Central memory CD4-positive, alpha-beta T cell (primary cell): ENCODE measurements at places on chromosomes 7 and 10.

DNA sequence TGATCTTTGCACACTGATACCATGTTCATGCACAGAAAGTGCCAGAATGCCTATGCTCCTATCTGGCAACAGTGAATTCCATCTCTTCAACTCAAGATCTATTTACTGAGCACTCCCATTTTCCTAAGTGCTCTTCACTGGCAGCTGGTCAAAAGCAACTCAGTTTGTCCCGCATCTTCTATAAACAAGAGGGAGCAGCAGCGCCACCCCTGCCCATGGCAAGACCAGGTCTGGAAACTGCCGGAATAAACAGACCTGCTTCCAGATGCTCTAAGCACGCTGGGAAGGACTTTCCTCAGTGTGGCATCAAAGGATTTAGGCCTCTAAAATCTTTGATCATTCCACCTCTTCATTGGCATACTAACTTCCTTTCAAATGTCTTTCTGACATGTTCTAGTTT, 104.4 kb upstream of the MACROH2A2 start:
- no peak for DNase-seq

GRCh38 chr10:125141150-125141859, 19.1 kb downstream of the CTBP2 start:
- DNase-seq, result no peak

DNA sequence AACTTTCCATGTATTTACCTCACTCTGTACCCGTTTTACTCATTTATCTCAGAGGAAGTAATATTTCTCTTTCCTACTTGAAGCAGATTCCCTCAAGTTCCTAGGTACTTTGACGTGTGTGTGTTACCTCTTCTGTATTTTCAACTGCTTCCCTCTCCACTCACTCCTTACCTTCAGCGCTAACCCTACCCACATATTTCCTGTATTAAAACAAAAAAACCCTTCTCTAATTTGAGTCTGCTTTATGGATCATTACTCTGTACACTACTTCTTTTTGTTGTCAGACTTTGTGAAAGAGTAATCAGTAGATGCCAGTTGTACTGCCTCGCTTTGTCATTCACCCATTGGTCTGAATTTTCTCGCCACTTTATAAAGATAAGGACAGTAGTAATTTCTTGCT, 74.0 kb downstream of the CDK13 start:
- no peak for DNase-seq

GRCh38 chr7:139566075-139566474, 42.6 kb downstream of the CLEC2L start:
- no peak for DNase-seq

GRCh38 chr7:7908622-7909145, 59.9 kb upstream of the GLCCI1 start:
- DNase-seq, result no peak

- DNase-seq, result no peak
These were observed 124.8 kb downstream of the PHTF2 start for GRCh38 chr7:77923419-77923818.

- no peak for DNase-seq
These were observed 24.0 kb downstream of the HABP2 start for GRCh38 chr10:113576852-113577251.

DNA sequence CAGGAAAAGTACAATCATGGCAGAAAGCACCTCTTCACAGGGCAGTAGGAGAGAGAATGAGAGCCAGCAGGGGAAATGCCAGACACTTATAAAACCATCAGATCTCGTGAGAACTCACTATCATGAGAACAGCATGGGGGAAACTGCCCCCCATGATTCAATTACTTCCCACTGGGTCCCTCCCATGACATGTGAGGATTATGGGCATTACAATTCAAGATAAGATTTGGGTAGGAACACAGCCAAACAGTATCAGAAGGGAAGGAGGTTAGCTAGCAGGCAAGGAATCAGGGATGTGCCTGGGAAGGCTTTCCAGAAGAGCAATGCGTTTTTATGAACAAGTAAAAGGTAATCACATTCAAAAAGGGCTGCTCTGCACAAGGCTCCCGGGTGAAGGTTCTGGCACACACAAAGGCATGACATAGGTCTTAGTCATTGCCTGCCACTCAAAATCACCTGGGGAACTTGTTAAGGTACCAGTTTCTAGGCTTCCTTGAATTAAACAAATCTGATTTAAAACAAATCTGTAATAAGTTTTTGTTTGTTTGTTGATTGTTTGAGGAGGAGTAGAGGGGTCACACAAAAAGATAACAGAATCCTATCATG, 40.9 kb downstream of the BMPER start:
- DNase-seq, result no peak

DNA sequence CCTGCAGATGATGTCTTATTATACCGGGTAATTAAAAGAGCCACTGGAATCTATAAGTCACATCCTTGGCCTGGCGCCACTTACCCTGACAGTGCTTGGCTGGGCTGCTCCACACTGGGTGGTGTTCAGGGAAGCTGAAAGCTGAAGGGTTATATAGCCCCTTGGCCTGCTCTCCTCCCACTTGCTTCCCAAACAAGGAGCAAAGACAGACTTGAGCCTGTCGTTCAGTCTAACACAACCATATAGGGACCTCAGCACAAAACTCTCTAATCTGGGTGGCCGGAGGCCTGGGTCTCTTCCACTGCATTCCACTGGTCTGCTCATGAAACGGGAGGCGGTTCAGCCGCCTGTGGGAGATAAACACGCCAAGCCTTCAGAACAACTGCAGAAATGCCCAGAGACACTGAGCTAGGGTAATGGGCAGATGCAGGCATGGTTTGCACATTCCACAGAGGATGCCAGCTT, at the start of gene ACTA2:
Gene ACTA2, minus strand, starts transcription at position 127 of the 465 bp plus-strand sequence. CDS start 3,843 bp downstream, outside the sequence.
- DNase-seq, result no peak

GRCh38 chr10:65843203-65843602, 1082.6 kb upstream of the LRRTM3 start:
- no peak for DNase-seq

DNA sequence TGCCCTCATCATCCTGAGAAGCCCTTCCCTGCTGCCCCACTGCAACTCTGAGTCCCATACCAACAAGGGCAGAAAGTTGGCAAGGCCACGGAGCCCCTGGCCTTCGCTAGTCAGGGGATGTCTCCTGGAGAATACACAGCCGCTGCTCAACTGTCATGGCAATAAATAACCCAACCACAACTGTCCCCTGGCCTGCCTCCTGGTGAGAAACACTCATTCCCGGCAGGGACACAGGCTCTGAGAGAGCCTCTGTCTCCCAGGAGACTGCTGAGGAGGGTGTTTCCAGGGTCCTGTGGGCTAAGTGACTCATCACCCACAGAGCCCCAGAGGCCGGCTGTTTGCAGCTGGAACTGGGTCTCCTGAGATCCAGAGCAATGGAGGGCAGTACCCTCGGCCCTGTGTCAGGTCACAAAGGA, 354.1 kb downstream of the TNS3 start:
- DNase-seq, result no peak

DNA sequence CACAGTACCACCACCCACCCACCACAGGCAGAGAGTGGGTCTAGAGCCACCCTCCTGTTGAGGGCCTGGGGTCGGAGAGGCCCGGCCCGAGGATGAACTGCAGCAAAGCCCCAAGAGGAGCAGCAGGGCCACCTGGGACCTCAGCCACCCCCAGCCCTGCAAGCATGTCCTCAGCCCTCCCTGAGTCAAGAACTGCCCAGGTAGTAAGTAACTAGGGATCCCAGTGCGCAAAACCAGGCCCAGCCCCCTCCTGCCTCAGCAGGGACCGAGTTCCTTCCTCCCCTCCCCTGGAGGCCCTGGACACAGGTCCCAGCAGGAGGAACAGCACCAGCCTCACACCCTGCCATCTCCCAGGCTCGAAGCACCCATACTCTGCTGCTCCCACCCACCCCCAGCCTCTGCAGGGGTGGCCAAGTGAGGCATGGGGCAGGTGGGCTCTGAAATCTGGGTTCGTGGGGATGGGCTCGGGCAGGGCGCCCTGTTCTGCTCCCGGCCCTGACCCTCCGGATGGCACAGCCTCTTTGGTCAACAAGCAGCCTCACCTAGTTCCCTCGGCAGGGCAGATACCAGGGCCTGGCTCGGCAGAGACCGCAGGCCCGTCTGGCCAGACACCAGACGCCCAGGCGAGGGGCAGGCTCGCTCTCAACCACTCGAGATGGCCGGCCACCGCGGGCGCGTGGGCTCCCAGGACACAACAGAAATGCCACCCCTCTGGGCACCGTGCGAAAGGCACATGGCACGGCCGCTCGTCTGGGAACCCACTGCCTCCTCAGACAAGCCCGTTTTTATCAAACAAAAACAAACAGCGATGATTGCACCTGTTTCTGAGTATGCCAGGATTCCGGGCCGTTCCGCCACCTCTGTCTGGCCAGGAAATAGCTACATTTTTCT, 15.2 kb downstream of the PDGFA start:
- no peak for DNase-seq

DNA sequence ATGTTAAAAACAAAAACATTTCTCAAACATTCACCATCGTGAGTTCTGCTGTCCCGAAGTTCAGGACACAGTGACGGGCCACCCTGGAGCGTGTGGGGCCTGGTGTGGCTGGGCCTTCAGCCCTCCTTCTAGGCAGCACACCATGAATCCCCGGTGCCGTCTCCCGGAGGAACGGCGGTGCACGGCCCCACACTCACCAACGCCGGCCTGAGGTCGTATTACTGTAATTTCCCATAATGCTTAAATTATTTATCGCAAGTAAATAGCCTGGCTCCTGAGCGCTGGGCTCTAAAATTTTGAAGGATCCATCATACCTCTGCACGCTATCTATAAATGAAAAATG, 1.4 kb downstream of the STK32C start:
- no peak for DNase-seq

DNA sequence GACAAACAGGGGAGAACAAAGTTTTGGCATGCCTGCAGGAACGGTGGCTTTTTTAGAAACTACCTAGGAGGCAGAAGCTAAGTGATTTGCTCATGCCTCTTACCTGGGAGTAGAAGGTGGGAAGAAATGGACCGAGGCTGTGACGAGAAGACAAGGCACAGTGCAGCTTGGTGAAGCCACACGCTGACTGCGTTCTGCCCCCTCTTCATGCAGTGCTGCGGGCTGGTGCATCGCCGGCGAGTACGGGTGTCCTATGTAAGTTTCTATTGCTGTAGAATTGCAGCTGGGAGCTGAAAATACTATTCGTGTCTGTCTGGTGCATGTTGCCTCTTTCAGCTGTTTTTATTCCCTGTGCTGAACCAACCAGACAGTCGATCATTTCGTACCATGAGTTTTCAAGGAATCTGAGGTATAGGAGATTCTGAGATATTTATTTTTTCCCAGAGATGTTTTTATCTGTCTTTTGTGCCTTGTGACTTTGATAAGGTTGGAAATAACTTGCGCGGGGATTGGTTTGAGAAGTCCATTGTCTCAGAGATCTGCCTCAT, 120.9 kb downstream of the CACNB2 start:
- no peak for DNase-seq

DNA sequence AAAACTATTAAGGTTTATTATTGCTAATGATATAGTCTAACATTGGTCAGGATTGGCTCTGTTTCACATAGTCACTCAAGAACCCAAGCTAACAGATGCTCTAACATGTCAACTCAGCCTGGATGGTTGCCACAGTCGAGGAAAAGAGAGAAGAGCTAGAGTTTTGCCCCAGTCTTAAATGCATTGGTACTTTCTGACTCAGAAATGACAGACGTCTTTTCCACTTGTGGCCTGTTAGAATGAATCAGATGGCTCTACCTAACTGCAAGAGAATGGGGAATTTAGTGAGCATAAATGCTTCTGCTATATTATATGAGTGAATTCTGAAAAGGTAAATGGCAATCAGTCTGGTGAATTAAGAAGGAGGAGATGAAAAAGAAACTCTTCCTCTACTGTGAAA, 13.9 kb downstream of the HECTD2 start:
- DNase-seq, result no peak

DNA sequence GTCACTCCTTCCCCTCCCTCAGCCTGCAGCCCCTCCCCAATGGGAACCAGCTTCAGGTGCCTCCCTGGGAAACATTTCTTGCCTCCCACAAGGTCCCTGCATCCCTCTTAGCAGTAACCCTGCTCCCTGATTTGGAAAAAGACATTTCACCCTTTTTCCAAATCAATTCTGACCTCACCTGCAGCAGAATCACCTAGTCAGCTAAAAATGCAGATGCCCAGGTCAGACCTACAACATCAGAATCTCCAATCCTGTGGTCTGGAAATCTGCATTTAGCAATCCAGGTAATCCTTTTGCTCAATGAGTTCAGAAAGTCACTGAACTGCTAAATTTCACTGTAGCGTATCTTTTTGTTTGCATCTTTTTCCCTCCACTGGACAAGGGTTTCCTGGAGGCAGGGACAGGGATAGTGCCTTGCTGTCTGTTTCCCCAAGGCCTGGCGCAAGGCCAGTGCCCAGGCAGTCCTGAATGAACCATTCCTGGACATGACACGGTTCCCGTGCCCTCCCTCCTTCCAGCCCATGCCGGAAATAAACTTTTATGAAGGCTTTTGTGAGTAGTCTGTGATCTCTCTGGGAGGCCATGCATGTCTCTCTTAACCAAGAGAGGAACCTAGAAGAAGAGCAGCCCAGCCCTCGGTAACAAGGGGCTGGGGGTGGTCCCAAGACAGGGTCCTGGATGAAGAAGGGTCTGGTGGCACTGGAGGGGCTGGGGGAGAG, 44.0 kb downstream of the COL13A1 start:
- no peak for DNase-seq

- DNase-seq, result no peak
These were observed 196.7 kb downstream of the PRKG1 start for GRCh38 chr10:51270936-51271530.

GRCh38 chr10:17056781-17057428, 72.7 kb downstream of the CUBN start:
- DNase-seq, result no peak

GRCh38 chr10:93271347-93271746, 197.7 kb downstream of the CYP26A1 start:
- DNase-seq, result no peak

GRCh38 chr7:69934144-69934903, 336.0 kb downstream of the AUTS2 start:
- no peak for DNase-seq

GRCh38 chr7:19747740-19748339, 25.6 kb downstream of the TMEM196 start:
- DNase-seq, result no peak

DNA sequence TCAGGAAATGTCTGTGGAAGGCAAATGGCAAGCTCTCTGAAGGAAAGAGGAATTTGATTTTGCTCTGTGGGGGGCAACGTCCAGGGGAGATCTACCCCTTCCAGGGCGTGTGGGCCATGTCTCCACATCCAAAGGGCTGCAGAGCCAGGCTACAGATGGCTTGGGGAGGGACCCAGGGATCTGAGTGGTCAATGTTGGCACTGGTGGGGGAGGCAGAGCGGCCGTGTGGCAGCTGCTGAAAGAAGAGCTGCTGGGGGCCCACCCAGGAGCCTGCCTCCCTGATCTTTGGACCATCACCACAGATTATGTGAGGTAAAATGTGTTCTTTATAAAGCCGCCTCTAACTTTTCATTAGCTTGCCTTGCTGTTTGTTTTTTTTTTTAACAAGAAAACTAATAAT, 144.1 kb downstream of the HERPUD2 start:
- no peak for DNase-seq

GRCh38 chr7:50779427-50779826, 3.3 kb downstream of the GRB10 start:
- DNase-seq, result no peak

GRCh38 chr7:44235582-44236332, 35.0 kb downstream of the YKT6 start:
- DNase-seq, result no peak
